Natural killer cell treated with Interleukin-12 subunit alpha and Interleukin-12 subunit beta and Interleukin-15 and Interleukin-18, amount 100 ng/mL, for 72 hours (primary cell): ENCODE measurements at places on chromosomes 4 and X.

- DNase-seq = no peak
These were observed 156.6 kb upstream of the CTSO start for GRCh38 chr4:156109943-156110900.

- no peak for DNase-seq
These were observed 58.1 kb upstream of the SMIM10 start for GRCh38 chrX:134932528-134933217.

DNA sequence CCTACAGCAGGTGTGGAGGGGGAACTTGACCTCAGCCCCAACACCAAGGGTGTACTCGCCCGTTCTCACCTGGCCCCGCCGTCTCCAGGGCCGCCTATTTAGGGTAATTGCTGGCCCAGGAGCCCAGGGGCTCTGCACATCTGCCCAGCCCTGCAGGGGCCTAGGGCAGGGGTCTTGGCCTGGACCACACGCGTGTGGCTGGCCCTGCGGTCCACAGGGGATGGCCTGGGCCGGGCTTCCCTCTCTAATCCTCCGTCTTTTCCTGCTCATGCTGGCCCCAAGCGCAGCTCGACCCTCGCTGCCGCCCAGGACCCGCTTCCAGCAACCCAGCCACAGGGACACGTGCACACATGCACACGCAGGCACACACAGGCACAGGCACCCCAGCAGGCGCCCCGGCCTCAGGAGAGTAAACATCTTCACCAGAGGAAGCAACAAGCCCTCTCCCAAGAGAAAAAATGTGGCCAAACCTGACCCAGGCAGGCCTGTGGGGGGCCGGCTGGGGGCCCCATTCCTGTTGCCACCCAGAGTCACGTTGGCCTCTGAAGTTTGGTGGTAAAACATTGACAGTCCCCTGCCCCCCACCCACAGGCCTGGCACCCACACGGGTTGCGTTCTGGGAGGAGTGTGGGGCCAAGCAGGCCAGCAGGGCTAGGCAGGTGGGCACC is 24.6 kb upstream of the FGFR3 start:
- no peak for DNase-seq

DNA sequence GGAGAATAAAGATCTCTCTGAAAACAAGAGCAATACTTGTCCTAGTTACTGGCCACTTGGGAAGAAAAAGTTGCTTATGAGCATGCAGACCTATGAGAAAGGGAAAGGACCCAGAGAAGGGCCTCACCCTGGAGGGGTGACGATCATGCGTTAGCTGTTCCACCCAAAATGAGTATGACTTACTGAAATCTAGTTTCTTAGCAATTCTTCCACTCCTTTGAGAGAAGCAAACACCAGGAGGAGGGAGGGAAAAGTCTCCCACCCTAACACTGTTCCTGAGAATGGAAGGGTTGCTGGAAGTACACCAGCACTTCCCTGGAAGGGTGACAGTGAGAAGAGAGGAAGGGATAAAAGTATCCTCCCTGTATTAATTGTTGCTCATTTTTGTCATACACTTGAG is 107.9 kb downstream of the ADGRL3 start:
- DNase-seq = no peak

GRCh38 chrX:17939724-17940123 is 78.6 kb upstream of the RAI2 start:
- DNase-seq = no peak

DNA sequence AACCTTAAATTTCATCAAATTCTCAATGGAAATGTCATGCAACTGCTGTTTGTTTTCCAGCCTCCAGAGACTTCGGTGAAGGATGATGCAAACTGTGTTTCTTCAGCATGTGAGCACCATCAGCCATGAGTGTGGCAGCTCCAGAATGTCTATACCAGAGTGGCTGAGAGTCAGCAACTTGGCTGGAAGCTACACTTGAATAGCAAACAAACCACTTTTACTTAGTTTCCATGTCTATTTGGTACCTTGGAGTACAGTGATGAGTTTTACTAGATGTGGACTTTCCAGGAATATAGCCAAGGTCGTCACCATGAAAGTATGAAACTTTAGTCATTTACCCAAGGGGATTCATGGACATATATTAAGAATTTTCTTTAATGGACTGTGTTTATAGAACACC is 4.3 kb upstream of the IL21 start:
- no peak for DNase-seq

- no peak for DNase-seq
These were observed 31.5 kb downstream of the DHRSX start for GRCh38 chrX:2469196-2469685.

DNA sequence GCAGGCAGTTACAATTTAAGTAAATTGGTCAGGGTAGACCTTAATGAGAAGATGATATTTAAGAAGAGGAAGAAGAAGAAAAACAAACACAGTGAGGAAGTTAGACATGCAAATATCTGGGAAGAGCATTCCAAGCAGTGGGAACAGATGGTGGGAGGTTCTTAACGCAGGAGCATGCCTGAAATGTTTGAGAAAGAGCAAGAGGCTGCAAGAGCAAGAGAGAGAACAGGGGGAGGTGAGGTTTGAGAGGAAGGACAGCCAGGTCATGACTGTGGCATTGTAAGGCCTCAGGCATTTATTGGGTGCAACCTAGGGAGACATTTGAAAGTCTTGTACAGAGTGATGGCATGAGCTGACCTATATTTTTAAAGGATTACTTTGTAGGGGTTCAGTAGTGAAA is 136.0 kb downstream of the UGT8 start:
- DNase-seq = no peak

DNA sequence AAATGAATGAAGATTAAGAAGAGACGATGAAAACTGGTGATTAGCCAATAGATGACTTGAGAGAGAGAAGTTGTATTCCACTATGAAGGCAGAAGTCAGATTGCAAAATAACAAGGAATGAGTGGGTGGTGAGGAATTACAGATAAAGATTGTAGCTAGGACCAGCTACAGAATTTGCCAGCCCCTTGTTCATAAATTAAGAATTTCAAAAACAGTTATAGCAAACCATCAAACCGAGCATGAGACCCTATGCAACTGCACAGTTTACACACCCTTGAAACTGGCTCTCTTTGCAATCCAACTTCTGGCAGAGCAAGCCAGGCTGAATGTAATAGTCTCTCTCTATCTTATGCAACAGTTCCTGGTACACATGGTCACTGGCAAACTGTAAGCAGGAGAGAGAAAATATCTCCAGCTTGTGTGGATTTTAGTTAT is 35.2 kb downstream of the STAP1 start:
- DNase-seq = no peak

GRCh38 chr4:168836490-168836889 is 173.6 kb downstream of the CBR4 start:
- no peak for DNase-seq

DNA sequence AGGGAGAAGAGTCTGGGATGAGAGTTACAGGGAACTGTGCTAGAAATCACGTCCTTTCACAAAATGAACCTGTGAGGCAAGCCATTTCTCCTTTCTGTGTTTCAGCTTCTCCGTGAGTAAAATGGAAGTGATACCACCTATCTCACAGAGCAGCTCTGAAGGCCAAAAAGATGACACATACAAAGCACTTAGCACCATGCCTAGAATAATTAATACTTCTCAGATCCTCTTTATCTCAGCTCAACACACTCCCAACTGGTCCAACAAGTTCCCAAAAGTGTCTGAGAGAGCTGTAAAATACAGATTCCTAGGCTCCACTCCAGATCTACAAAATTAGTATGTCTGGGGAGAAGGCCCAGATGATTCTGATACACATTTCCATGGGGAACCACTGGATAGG is 38.3 kb downstream of the LHFPL1 start:
- no peak for DNase-seq

DNA sequence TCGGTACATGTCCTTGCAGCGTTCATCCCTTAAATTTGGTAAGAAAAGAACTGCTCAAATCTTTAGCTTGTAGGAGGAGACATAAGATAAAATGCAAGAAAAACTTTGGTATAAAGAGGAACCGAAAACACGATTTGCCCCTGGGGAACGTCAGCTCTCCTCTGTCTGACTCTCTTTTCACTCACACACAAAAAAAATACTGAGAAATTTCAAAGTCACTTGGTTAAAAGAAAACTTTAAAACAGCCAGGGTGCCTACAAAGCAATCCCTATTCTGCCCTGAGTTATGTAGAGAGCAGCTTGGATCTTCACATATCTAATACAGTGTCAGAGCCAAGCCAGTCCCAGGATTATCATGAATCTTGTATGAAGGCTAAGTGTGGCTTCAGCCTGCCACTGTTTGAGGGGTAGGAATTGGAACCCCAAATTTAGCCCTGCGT is 248.5 kb upstream of the CXXC4 start:
- DNase-seq = no peak

GRCh38 chrX:107861056-107861455 is 35.4 kb downstream of the MID2 start:
- no peak for DNase-seq

GRCh38 chr4:77621254-77621653 is 15.6 kb downstream of the CXCL13 start:
- no peak for DNase-seq

DNA sequence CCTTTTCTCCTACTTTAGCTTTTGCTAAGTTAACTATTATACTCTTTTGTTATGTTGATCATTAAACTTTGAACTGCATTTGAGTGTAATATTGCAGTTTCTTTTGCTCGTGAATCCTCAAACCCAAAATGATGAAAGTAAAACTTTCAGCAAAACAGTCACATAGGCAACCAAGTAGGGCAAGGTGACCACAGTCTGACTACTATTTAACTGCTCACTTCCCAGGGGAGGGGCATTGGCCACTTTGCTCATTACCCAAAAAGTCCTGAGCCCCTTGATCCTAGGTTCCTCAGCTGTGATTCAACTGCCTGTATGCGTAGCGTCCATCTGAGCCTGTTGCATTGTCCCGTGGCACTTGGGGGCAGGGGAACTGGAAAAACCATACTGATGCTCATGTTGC is 17.0 kb downstream of the RBMX2 start:
- no peak for DNase-seq

DNA sequence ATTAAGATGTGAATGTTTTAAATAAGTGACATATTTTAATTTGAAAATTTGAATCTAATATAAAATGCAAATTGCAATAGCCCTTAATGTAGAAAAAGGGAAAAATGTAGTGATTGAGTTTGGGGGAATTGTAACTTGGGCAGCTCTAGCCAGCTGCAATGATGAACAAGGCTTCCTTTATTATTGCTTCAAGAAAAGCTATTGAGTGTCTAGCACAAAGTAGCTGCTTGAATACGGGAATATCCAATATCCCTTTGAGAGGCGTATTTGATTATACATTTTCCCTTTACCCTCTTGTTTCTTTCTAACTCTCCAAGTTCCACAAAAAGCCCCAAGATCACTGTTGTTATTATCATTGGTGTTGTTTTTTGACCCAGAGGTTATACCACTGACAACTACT is 21.8 kb downstream of the IL1RAPL1 start:
- no peak for DNase-seq

- DNase-seq = no peak
These were observed 33.9 kb downstream of the MTM1 start for GRCh38 chrX:150602296-150602695.

GRCh38 chr4:19739101-19739651 is 512.5 kb upstream of the SLIT2 start:
- no peak for DNase-seq

GRCh38 chr4:38842994-38843393 is 13.6 kb downstream of the TLR6 start:
- no peak for DNase-seq

- DNase-seq = no peak
These were observed 20.8 kb upstream of the SMIM9 start for GRCh38 chrX:154855256-154855655.

DNA sequence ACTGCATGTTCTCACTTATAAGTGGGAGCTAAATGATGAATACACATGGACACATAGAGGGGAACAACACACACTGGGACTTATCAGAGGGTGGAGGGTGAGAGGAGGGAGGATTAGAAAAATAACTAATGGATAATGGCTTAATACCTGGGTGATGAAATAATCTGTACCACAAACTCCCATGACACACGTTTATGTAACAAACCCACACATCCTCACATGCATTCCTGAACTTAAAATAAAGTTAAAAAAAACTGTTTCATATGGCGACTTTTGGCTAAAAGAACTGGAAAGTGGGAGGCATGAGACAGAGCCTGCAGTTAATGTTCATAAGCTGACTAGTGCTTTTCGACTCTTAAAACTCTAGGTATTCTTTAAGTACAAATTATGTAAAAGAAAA is 98.9 kb upstream of the NPFFR2 start:
- DNase-seq = no peak

DNA sequence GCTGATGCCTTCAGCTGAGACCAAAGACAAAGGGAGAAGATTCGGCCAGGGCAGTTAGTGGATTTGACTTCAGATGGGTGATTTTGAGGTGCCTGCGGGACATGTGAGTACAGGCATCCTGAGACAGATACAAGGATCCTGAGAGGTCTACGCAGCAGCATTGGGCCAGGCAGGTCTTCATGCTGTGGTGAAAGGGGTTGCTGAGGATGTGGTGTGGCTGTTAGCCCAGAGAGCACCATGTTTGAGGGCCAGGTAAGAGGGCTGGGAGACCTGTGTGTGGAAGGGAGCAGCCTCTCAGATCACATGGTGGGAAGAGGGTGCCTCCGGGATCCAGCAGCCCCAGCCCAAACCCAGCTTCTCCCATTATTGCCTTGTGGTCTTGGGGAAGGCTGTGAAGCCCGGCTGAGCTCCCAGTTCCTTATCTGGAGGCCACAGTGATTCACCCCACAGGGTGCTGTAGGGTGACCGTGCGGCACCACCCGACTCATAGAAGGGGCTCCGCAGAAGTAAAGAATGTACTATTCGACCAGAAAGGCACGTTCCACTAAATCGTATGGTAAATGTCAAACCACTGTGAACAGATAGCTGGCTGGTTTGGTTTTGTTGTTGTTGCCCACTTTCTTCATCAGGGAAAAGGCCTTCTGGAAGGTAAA is 27.7 kb upstream of the TADA2B start:
- DNase-seq = no peak

DNA sequence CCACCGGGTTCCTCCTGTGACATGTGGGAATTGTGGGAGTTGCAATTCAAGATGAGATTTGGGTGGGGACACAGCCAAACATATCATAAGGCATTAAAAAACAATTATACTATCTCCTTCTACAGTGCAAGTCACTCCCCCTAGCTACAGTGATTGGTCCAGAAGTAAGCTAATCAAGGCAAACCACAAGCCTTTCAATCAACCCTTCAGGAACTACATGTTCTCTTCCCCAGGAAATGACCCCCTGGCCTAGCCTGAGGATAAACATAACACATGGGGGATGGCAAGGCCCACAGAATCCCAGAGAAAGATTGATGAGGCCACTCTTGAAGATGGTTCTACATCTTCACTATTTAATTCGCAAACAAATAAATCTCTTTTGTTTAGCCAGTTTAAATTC is 25.2 kb upstream of the FAM241A start:
- no peak for DNase-seq

GRCh38 chr4:15956179-15956850 is 6.7 kb downstream of the FGFBP2 start:
- peak; percentile 84 for DNase-seq

GRCh38 chr4:52660643-52661042 is 1.5 kb upstream of the USP46 start:
- DNase-seq = no peak

DNA sequence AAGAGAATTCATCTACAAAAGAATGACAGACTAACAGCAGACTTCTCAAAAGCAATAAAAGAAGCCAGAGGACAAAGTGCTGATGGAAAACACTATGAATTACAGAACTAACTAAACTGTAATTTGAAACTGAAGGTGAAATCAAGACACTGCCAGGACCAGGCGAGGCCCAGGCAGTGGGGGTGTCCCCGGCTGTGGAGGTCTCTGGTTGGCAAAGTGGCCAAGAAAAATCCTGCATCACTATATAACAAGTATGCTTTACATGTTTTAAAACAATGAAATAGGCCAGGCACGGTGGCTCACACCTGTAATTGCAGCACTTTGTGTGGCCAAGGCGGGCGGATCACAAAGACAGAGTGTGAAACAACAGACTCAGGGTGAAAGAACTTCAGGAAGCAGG is 32.9 kb downstream of the CHM start:
- peak; percentile 64 for DNase-seq
